Bronchial epithelial cell (primary cell): ENCODE measurements at places on chromosomes 11 and 22.

DNA sequence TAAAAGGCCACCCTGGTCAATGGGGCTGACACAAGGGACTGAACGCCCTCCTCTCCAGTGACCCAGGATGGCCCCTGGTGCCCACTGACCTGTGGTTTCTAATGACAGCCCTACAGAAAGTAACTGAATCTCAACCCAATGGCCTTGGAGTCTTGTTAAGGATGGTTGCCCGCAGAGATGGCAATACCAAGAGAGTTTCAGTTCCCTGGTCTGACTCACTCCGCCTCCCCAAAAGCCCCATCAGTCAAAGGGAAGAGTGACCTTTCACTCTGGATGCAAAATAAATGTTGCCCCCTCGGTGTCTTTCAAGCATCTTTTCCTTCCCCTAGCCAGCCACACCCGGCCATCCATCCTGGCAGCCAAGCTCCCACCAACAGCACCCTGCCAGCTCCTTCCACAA, 57.7 kb upstream of the ISX start:
- DNase-seq: no peak

DNA sequence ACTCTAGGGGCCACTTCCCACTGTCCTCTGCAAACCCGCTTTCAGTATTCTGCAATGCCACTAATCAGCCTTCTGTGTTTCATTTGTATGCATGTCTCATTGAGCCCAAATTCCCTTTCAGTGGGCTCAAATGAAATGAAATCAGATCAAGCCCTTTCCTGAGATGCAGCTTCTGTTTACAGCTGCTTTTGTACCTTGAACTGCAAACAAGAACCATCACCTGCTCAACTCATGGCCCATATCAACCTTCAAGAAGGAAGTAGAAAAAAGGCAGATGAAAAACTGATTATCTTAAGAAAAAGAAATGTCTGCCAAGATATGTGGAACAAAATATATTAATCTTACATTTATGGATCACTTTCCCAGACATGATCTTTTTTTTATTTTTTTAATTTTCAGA, 141.1 kb upstream of the ARHGAP42 start:
- DNase-seq: no peak

DNA sequence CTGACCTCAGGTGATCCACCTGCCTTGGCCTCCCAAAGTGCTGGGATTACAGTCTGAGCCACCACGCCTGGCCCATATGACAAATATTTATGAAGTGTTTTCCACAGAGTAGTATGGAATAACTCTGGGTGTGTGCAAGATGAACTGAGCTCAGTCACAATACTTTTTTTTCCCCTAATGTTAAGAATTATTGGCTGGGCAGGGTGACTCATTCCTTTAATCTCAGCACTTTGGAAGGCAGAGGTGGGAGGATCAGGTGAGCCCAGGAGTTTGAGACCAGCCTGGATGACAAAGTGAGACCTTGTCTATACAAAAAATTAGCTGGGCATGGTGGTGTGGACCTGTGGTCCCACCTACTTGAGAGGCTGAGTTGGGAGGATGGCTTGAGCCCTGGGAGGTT, 6.4 kb downstream of the PTPRJ start:
- peak; percentile 68 for DNase-seq

GRCh38 chr11:44548032-44548695, 17.3 kb upstream of the CD82 start:
- DNase-seq: no peak

- DNase-seq: no peak
Measured at GRCh38 chr11:106425819-106426218, 348.4 kb downstream of the AASDHPPT start.

DNA sequence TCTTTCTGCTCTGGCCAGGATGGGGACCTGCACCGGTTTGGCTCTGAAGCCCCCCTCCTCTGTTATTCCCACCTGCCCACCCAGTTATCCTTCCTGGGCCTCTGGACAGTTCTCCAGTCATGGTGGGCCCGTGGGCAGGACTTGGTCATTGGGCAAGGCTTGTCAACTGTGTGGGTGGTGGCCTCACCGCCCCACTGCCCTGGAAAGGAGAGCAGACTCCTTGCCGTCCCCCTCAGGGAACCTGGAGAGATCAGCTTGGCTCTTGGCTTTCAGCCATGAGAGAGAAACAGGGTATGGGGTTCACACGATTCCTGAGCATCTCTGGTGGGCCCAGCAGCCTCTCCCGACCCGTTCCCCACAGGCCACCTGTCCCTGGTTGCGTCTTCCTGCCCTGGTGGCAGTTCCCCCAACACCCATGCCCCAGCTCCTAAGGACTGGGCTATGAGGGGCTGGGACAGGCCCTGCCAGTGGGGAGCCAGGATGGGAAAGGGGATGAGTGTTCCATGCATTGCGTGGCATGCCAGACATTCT, 92.3 kb downstream of the MORC2 start:
- no peak for DNase-seq

DNA sequence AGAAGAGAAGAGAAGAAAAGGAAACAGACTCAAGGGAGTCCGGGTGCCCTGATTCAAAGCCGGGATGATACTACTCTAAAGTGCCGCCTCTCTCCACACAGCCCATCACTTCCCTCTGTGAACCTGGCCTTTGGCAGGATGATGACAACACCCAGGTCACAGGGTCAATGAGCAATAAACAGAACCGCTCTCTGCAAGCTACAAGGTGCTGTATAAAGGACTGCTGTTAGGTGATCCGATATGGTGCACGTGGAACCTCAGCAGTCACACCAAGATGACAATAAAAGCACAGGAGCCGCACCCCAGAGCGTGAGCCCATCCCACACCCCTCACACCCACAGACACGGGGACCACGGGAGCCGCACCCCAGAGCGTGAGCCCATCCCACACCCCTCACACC, 10.7 kb downstream of the TTLL1 start:
- no peak for DNase-seq

DNA sequence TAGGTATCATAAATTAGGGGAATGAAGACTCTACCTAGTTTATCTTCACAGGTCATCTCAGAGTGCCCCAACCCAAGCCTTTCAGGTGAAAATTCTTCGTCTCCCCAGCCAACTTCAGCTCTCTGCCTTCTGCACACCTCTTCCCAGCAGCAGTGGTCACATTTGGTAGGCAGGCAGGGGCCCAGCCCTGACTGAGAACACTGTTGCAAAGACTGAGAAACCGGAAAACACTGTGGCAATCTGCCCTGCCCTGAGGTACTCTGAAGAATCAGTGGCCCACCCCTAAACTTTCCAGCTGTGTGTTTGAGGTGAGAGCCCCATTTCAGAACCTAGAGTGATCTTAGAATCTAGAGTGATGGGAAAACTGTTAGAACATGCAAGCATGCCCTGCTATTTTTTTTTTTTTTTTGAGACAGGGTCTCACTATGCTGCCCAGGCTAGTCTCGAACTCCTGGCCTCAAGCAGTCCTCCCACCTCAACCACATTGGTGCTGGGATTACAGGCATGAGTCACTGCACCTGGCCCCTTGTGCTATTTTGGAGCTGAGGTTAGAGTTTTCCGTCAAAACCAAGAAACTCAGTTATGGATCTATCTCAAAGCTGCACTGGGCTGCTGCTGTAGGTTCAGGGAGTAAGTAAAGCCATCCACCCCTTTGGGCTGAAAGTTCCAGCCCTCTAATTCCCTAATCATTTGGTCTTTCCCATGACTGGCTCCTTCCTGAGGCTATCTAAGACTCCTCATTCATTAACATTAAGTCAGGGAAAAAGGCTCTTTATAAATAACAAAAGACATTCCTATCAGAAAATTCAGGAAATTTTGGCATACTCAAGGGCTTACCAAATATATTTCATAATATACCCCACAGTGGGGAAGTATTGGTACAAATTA, 1.7 kb upstream of the LDHA start:
- DNase-seq: no peak

DNA sequence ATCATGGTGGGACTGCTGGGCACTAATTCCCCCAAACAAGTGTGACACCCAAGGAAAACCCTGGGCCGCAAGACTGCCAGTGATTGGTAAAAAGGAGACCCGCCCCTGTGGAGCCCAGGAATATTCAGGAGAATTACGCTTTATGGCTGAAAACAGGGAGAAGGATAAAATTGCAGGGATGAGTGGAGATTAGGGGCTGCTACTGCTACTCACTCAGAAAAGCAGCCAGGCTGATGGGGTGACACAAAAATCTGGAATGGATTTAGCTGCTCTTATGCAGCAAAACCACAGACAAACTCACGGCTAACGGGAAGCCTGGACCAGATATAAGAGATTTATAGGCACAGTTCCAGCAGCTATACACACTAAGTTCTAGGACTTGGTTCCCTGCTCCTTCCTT, 4.4 kb upstream of the FBXO3 start:
- DNase-seq: no peak

DNA sequence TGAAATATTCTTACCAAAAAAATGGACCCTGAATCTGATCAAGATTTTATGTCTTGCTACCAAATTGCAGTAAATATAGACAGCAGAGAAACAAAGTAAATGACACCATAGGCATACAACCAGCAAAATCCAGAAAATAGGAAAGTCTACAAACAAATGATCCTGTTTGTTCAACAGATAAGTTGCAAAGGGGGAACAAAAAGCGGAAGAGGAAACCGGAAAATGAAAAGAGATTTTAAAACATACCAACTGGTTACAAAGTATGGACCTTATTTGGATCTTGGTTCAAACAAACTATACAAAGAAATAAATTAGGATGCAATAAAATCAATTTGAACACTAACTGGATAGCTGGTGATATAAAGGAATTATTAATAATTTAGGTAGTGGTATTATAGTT, 92.0 kb downstream of the TMPRSS5 start:
- DNase-seq: no peak

GRCh38 chr22:50242406-50242949, 2.3 kb downstream of the TUBGCP6 start:
- DNase-seq: no peak

DNA sequence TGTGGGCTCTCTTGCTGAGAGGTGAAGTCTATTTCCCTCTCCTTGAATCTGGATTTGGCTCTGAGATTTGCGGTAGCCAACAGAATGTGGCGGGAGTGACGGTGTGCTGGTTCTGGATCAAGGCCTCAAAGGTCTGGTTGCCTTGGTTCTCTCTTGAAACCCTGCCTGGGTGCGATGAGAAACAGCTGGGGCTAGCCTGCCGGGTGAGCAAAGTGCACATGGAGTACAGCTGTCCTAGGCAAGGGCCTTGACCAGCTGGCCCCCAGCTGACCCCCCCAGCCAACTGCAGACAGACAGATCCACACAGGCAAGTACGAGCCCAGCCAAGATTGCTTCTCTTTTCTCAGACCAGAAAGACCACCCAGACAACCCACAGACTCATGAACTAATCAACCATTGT, 10.8 kb downstream of the SUN2 start:
- no peak for DNase-seq

DNA sequence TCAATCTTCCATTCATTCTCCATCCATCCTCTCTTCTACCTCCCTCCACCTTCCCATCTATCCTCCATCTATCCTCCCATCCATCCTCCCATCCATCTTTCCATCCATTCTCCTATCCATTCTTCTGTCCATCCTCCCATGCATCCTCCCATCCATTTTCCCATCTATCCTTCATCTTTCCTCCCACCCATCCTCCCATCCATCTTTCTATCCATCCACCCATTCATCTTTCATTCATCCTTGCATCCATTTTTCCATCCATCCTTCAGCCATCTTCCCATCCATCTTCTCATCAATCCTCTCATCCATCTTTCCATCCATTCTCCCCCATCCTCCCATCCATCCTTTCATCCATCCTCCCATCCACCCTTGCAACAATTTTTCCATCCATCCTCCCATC, 27.5 kb downstream of the IGLL1 start:
- no peak for DNase-seq

DNA sequence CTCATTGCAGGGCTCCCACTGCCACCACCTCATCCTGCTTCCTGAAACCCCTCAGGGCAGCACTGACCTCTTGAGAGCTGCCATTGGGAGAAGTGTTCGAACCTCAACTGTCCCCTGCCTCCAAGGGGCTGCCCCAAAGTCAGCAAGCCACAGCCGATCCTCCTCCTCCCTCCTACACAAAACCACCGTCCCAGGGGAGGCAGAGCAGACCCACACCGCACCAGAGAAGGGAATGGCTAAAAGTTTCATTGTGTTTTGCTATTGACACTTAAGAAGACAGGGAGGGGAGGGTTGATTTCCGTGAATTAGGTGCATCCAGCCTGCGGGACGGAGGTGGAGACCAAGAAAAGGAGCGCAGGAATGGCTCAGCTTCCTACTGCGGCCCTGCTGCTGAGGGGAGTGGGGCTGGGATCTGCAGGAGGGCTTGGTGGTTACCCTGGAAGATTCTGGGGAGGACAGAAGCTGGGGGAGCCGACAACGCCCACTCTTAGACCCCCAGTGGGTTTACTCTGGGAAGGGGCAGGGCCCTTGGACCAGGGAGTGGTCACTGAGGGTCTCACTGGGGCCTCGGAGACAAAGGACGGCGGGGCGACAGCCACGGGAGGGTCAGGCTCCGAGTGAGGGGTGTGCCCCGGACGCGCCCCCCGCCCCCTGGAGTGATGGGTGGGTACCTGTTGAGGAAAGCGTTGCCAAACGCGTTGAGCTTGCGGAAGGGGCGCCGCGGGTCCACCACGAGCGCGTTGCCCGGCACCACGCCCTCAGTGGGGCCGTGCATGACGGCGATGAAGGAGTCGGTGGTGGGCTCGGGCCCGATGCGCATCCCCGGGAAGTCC, 815 bp downstream of the EHD1 start:
- no peak for DNase-seq

GRCh38 chr11:32781721-32782120, 12.7 kb downstream of the CCDC73 start:
- DNase-seq: no peak

DNA sequence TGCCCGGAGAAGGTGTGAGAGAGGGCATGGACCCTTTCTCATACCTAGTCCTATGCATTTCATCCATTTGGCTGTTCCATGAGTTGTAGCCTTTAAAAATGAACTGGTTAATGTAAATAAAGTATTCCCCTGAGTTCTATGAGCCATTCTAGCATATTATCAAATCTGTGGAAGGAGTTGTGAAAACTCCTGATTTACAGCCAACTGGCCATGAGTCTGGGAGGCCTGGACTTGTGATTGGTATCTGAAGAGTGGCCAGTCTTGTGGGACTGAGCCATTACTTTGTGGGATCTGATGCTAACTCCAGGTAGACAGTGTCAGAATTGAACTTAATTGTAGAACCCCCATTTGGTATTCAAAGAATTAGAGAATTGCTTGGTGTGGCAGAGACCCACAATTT, 48.4 kb downstream of the FAM118A start:
- no peak for DNase-seq
